ENCODE measurements at places on chromosomes 1 and 21.

DNA sequence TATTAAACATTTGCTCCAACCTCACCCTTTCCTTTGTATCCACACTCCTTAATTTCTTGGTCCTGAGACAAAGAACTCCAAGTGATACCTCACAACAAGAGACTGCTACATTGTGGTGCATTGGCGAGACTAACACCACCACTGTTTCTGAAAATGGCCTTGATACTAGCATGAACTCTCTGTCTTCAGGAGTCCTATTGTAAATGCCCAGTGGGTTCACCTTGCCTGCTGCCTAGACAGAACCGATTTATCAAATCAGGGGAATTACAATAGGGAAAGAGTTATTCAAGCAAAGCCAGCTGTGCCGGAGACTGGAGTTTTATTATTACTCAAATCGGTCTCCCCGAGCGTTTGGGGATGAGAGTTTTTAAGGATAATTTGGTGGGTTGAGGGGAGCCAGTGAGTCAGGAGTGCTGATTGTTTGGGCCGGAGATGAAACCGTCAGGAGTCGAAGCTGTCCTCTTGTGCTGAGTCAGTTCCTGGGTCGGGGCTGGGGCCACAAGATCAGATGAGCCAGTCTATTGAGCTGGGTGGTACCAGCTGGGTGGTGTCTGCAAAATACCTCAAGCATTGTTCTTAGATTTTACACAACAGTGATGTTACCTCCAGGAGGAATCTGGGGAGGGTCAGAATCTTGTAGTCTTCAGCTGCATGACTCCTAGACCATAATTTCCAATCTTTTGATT, 83.1 kb downstream of the DESI2 start:
- DNase-seq, result no peak

DNA sequence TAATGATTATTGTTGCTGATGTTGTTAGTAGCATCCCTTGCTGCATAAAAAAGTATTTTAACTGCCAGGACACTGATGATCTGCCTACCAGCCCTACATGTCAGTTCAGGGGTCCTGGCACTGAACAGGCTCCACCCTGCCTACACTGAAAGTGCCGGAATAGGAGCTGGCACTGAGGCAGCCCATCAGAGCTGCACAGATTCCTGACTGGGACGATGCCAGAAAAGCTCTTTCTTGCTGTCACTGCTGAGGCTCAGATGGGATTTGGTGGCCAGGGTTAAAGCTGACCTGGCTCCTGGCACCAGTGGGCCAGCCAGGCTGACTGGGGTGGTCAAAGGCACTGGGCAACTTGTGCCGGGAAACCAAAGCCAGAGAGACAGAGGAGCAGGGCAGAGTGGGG, 6.2 kb upstream of the DISP3 start:
- no peak for DNase-seq

- no peak for DNase-seq
These were observed 18.1 kb downstream of the CLDN19 start for GRCh38 chr1:42721926-42722325.

GRCh38 chr21:14614287-14614686, 68.2 kb upstream of the SAMSN1 start:
- DNase-seq, result no peak

GRCh38 chr21:16554503-16554902, 824.7 kb downstream of the USP25 start:
- no peak for DNase-seq

GRCh38 chr1:9996624-9997582, at the start of gene RBP7:
Gene RBP7 (plus strand): TSS chr1:9997228. CDS start chr1:9997259, 31 bp downstream.
- DNase-seq, result no peak

DNA sequence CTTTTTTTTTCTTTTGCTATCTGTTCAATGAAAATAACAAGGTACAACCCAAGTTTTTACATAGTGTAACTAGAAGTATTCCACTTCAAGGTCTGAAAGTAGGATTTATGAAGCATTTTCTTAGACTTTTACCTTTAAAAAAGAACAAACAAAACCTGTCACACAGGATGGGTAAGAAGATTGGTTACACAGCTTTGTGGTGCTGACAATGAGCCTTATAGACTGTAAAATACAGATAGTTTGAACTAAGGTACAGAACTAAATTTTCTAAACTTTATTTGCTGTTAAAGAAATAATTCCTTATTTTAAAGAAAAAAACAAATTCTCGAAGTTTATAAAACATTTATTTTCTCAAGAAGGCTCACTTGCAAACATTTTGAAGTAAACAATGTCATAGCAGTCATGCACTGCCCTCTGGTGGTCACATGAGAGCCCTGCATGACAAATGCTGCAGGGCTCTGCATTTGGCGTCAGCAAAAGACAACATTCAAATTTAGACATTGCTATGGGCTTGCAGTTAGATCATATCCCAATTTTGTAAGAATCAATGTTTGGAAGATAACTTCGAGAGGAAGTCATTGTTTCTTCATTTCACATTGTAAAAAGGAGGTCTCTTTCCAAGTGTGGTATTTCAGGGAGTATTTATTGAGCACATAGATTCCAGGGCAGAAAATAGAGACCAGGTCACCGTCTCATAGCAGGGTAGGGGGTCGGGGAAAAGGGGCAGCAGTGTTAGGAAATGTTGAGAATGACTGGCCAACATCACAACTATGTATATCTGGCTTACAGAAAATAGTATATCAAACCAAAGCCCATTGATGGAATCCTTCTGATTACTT, 115.3 kb upstream of the FMN2 start:
- peak; percentile 25 for DNase-seq

GRCh38 chr1:81706650-81707435, 93.9 kb upstream of the ADGRL2 start:
- peak; percentile 48 for DNase-seq

GRCh38 chr1:234958066-234958705, 170.5 kb downstream of the TOMM20 start:
- no peak for DNase-seq

GRCh38 chr1:205287767-205288559, 33.6 kb downstream of the NUAK2 start:
- DNase-seq, result no peak

All from glomerular endothelial cell (primary cell).